ENCODE measurements at places on chromosomes 5 and 9. TPM values are rescaled to one million over a fixed set of nuclear protein-coding genes. Genes with fewer than 3 reads are reported as not detected.
A peak's percentile ranks its signal among the peaks of the same experiment; 100 is the strongest.

DNA sequence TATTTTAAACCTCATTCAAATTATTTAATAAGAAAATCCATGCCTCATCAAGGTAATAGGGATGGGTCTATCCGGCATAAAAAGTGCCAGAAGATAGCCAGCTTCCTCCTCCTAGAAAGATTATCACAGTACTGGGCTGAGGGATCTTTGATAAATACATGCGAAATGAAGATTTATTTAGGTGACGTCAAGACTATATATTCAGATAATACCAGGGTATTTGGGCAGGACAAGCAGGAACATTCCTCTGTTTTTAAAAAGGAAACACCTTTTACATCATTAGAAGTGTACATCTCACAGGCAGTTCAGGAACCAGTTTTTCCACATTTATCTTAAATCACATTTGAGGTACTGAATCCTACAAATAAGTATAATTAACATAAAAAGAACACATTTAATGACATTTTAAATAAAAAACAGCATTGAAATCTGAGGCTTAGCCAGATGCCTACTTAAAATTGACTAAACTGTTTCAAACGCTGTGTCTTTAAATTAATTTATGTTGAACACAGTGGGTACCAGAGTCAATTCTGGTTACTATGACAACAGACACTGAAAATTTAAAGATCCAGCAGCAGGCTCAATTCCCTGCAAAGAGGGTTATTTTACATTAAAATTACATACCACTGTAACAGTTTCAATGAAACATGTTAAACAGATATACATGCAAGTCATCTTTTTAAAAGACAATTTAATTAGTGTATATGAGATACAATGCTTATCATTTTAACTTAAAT, 124.7 kb upstream of the SLCO6A1 start:
- DNase-seq, result no peak

- DNase-seq, result no peak
These were observed 9.9 kb downstream of the BTNL9 start for GRCh38 chr5:181050016-181050415.

- DNase-seq, result no peak
These were observed 55.5 kb upstream of the MEF2C start for GRCh38 chr5:88938488-88938887.

- DNase-seq, result no peak
These were observed 191.0 kb downstream of the ZSWIM6 start for GRCh38 chr5:61523073-61523472.

GRCh38 chr5:66511491-66511890, 84.7 kb upstream of the MAST4 start:
- peak; percentile 15 for DNase-seq

DNA sequence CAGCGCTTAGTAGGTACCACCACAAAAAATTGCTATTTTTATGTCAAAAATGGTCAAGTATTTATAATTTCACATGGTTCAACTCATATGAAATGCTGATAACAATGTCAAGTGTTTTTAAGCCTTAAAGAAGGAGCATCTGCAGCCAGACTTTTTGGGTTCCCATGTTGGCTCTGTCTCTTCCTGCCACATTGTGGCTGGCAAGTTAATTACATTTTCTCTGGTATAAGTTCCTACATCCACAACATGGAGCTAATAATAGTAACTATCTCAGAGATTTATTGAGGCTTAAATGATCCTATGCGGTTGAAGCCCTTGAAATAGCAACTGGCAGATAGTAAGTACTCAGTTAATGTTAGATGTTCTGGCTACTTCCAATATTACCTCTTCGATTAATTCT, 5.4 kb downstream of the ATP10B start:
- DNase-seq, result no peak

DNA sequence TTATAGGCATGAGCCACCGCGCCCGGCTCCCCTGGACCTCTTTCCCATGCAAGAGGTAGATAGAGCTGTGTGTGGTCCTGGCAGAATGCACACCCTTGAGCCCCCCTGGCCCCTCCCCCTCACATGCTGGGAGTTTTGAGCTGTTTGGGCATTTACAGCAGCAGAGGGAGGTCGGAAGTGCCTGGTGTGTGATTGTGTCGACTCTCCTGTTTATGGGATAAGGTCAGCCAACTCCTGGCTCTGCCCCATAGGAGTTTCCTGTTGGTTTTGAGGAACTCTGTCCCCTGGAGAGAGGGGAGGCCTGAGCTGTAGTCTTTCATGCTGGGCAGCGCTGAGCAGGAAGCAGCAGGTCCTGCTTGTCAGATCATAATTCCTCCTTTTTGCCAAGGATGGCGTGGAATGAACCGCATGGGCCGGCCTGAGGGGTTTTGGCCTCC, 6.0 kb downstream of the LRRC8A start:
- no peak for DNase-seq

- DNase-seq, result no peak
These were observed 6.2 kb downstream of the IL17B start for GRCh38 chr5:149372932-149373331.

GRCh38 chr5:138664276-138664943, 88.8 kb upstream of the CTNNA1 start:
- DNase-seq, result peak; percentile 65

DNA sequence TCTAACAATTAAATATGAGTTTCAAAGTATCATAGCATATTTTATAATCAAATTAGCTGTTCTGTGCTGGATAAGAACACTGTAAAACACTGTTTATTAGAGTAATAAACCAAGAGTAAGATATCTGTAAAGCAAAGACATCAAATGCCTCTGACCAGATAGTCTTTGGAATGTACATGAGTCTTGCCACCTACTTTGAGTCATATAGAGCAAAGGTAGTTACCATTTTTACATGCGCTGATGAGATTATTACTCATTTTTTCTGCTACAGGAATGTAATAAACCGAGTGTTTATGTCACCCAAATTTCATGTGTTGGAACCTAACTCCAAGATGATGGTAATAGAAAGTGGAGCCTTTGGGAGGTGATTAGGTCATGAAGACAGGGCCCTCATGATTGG, 654.5 kb downstream of the CETN3 start:
- DNase-seq, result no peak

The N4BP3 gene
- 1.3 TPM for polyA plus RNA-seq

The PGM5 gene
- not detected for polyA plus RNA-seq

The DIRAS2 gene
- polyA plus RNA-seq, result 0.01 TPM

The TAF11L4 gene
- polyA plus RNA-seq, result not detected

The SPARC gene
- polyA plus RNA-seq, result 702 TPM

The PITX1 gene
- 2.3 TPM for polyA plus RNA-seq

The FBN2 gene
- 40.5 TPM for polyA plus RNA-seq

The TRMT10B gene
- polyA plus RNA-seq, result 4.0 TPM

Measured in keratinocyte (primary cell).